COLO829 (cell line): ENCODE measurements at places on chromosomes 2 and 18.
A peak's percentile ranks its signal among the peaks of the same experiment; 100 is the strongest.

DNA sequence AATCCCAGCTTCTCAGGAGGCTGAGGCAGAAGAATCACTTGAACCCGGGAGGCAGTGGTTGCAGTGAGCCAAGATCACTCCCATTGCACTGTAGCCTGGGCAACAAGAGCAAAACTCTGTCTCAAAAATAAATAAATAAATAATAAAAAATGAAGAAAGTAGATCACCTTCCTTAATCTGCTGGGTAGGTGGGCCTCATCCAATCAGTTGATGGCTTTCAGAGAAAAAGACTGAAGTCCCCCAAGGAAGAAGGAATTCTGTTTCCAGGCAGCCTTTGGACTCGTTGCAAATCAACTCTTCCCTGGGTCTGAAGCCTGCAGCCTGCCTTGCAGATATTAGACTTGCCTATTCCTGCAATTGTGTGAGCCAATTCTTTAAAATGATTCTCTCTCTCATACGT, 136.5 kb downstream of the TFCP2L1 start:
- no peak for DNase-seq

DNA sequence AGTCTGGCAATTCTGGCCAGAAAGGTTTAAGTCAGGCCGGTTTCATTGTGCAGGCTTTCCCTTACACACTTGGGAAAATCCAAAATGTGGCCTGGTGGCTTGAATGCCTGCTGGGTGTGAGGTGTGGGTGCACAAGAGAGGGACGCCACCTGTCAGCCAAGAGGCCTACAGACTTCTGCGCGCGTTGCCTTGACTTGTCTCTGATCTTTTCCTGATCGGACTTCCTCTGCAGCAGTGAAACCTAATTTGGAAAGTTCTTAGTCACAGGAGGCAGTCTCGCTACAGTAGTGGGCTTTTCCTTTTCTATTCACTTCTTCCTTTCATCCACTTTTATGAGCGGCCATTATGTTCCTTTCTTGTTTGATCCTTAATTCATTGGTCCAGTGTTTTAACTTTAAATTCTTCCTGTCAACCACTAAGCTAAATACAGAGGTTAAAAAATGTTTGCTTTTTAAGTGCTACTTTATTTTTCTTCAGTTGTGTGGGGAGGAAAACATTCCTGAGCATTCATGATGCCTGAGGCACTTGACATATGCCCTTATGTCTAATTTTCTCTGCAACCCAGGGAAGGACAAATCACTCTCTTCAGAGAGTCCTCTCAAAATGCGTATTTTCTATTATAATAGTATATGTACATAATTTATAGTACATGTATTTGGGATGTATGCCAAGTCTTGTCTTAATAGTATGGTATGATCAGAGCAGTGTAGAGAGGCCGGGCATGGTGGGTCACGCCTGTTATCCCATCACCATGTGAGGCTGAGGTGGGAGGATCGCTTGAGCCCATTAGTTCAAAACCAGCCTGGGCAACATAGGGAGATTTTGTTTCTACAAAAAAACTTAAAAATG, 128.9 kb downstream of the WDSUB1 start:
- peak; percentile 47 for DNase-seq

DNA sequence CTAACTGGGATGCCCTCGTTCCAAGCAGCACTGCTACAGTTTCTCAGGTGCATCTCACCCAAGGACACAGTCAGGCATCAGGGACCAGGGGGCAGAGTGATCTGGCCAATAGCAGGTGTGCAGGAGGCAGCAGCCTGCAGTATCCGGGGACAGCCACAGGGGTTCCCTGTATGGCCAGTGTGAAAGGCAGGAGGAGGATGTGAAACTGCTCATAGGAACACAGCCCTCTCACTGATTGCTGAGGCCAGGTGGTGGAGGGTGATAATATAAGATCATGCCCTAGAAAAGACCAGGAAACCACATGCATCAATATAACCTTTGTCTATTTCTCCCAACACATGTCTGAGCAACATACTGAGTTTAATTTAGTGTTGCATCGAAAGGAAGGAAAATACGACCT, 112.7 kb upstream of the TACR1 start:
- DNase-seq, result peak; percentile 46

DNA sequence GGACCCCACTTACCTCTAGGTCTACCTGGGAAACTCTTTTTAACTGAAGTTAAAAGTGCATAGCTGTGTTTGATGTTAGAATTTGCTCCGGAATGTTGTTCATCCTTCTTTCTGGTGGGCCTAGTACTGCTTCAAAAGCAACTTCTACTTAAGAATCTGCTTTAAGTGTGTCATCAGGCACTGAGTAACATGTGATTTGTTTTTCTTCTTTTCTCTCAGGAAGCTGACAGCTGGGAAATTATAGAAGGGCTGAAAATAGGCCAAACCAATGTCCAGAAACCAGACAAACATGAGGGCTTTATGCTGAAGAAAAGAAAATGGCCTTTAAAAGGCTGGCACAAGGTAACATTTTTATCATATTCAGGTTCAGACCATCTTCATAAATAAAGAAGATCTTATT, 122.9 kb downstream of the PRKRA start:
- DNase-seq, result no peak

- no peak for DNase-seq
These were observed 157.6 kb downstream of the FAM210A start for GRCh38 chr18:13568443-13569392.

DNA sequence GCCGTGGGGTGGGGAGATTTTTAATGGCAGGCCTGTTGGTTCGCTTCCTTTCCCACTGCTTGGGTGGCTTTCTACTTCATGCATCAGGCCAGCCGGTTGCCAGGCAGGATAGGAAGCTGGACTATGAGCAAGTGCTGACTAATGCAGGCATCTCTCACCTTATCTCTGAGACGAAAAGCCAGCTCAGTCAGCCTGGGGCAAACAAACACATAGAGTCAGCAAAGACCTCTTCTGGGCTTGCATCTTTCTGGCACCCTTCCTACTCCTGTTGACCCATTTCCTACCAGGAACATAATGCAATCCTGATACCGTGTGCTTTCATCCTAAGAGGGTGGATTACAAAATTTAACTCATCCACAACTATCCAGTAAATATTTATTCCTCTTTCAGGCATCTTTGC, 416.6 kb upstream of the MEX3C start:
- DNase-seq, result peak; percentile 38

DNA sequence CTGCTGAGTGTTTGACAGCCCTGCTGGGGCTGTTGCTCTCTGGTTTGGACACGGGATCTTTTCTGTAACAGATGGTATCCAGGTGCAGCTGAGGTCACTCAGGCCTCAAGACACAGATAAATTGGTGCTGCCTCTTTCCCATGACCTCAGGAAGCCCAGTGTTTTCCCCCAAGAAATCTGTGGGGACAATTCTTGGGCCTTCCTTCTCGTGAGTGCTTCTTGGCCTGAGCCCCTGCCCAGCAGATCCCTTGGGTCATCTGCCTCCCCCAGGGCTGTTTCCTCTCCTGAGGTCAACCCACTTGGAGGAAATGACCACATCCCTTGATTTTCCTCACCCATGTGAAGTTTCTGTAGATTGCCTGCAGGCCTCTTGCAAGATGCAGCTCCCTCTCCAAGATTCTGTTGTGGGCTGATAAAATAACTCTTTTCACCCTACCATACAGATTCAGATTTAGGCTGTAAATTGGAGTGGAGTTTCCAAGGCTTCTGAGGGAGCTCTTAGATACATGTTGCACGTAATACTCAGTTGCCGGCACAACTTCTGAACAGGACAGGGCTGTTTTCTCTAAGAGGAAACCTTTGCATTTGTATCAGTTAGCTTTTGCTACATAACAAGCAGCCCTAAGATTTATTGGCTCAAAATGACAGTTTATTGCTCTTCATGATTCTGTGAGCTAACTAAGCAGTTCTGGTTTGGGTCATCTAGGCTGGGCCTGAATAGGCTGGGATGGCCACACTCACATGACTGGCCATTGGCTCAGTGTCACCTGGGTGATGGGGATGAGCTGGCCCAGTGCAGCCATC, 13.1 kb downstream of the ZAP70 start:
- no peak for DNase-seq

- DNase-seq, result no peak
These were observed 32.6 kb upstream of the AGPS start for GRCh38 chr2:177359836-177360595.

GRCh38 chr2:8628866-8629209, 53.0 kb upstream of the ID2 start:
- no peak for DNase-seq

DNA sequence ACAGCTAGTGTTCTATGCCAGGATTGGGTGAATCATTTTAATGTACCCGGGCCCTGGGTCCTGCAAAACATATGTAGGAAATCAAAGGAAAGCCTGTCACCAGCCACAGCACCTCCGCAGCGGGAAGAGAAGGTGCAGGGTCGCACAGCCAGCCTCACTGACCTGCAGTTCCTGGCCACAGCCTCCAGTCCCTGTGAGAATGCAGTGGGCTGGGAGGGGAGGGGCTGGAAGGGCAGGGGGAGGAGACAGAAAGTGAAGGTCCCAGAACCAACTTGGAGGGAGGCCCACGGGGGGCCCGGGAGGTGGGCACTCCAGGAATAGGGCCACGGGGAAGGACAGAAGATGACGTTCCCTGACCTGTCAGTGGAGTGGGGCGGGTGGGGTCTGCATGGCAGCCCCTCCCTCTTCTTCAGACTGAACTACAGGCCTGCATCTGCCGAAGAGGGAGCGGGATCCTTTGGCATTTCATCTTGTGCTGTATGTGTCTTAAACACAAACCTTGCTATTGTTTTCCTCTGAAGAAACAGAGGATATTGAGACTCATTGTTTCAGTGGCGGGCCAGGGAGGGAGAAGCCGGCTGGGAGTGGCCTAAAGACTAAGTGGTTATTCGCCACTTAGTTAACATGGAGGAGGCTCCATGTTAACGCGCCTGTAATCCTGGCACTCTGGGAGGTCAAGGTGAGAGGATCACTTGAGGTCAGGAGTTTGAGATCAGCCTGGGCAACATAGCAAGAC, 7.5 kb downstream of the MAL start:
- DNase-seq, result no peak
